Stimulated activated CD4-positive, alpha-beta T cell treated with anti-CD3 and anti-CD28 coated beads, Interleukin-15, amount 100 ng/mL, for 1 hour (primary cell): ENCODE measurements at places on chromosomes 5 and 9.

DNA sequence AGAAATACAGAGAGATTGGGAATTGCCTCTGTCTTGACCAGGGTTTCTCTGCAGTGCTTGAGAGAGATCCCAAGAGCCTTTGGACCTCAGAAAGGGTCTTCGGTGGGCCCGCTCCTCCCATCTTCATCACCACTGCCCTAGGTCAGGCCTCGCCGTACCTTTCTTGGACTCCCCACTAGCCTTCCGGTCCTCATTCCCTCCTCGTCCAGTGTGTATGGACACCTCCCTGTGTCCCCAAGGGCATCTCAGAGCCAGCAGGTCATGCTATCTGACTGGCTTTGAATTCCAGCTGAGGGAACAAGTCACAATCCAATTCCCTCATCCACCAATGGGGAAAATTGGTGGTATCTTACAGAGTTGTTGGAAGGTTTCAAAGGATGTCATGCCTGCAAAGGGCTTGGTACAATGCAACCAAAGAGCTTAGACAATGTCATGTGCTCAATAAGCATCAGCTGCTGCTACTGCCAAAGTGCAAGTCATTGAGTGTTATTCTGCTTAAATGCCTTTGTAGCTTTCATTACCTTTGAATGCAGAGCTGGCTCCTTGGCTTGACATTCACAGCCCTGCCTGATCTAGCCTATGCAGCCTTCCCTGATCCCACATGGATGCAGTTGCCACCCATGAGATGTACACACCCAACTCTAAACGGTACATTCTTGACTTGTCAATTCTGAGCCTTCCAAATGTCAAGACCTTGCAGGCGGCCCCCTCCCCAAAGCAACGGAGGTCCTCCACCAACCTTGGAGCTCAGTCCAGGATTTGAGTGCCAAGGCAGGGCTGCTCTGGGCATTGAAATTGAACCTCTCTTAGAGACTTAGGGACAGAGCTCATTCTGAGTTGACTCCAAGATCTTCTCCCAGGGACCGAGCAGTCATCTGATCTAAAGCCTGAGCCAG, 58.0 kb downstream of the HRH2 start:
- DNase-seq: no peak

DNA sequence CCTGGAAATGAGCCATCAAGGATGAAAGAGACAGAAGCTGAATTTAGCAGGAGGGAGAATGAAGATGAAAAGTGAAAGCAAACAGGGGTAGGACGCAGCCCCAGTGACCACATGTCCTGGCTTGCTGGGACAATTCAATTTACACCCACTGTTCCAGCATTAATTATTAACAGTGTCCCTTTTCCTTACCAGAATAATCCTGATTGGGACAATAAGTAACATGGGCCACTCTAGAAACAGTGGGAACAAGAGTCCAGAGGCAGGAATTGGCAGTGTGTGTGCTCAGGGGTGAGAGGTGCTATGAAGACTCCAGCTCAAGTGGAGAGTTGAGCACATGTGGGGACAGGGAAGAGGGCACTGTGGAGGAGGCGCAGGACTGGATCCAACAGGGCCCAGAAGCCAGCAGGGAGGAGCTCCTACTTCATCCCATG, 147.1 kb downstream of the C5orf15 start:
- DNase-seq: no peak

DNA sequence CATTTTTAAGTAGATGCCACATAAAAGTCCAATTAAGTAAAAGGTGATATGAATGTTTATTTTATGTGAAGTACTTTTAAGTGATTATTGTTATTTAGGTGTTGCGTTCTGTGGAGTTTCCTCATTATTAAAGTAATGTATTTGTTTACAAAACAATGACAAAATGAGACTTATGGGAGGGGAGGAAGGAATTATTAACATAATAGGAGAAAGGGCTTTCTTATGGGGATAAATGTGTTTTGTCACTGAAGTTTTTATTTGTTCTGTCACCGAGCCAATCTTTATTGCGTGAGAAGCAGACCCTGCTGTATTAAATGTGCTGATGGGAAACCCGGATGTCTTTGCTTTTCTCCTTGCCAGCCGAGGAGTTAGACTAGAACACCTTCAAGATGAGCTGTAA, 44.5 kb downstream of the TRIO start:
- DNase-seq: no peak

GRCh38 chr5:35316611-35317274, 86.5 kb upstream of the PRLR start:
- no peak for DNase-seq

GRCh38 chr9:100587375-100587774, 9.5 kb downstream of the CAVIN4 start:
- DNase-seq: no peak

DNA sequence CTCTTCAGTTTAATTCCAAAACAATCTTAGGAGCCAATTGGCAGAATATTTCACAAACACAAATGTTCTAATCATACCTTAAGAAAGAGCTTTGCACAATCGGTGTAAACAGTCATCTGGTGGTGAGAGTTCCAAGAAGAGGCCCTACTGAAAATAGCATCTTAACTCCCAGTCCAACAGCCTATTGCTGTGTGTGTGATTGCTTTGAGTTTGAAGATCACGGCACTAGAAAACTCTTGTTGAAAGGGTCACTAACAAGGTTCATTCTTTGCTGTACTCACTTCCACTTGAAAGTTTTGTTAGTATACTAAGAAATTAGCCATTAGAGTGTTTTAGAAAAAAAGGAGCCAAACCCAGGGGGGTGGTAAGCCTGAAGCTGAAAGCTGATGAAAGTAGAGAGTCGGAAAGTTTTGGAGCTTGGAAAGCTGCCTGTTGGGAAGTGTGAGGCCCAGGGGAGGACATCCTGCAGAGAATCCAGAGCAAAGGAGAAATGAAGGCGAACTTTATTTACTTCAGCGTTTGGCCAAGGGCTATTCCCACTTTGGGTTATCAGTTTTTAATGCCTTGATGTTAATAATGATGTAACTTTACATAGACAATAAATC, 180.3 kb upstream of the GHR start:
- DNase-seq: no peak
